Upper lobe of left lung (tissue), 6 donors: ENCODE measurements at places on chromosomes 11 and 22. TPM values are rescaled to one million over a fixed set of nuclear protein-coding genes. Genes with fewer than 3 reads are reported as not detected.

The IGLL1 gene
- not detected for total RNA-seq

The MYOD1 gene
- not detected for total RNA-seq

The KCNQ1 gene
- total RNA-seq = 38.5 TPM

The TEX12 gene
- total RNA-seq = 0.37 TPM

The METTL15 gene
- 11.5 TPM for total RNA-seq

DNA sequence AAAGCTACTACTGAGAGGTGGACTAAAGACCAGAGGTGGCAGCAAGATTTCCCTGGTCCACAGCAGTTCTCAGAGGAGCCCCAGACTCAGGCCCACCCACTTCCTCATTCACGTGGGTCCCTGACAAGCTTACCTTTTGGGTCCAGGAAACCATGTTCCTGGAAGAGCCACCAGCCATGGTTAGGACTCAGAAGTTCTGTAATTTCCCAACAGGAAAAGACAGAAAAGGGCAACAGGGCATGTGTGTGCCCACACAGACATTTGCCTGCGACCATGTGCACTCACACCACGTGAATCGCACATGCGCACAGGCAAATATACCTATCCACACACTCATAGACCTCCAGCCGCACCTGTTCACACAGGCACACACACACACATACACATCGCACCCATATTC is 42.9 kb downstream of the LRRC32 start:
- H3K27ac ChIP-seq = no peak overlapping the region
- DNase-seq = no peak
- no peaks in the 10 kb centered on the region for H3K36me3 ChIP-seq
- no peaks in the 10 kb centered on the region for H3K27me3 ChIP-seq
- H3K4me1 ChIP-seq = peaks cover 28% of the 10 kb centered on the region

DNA sequence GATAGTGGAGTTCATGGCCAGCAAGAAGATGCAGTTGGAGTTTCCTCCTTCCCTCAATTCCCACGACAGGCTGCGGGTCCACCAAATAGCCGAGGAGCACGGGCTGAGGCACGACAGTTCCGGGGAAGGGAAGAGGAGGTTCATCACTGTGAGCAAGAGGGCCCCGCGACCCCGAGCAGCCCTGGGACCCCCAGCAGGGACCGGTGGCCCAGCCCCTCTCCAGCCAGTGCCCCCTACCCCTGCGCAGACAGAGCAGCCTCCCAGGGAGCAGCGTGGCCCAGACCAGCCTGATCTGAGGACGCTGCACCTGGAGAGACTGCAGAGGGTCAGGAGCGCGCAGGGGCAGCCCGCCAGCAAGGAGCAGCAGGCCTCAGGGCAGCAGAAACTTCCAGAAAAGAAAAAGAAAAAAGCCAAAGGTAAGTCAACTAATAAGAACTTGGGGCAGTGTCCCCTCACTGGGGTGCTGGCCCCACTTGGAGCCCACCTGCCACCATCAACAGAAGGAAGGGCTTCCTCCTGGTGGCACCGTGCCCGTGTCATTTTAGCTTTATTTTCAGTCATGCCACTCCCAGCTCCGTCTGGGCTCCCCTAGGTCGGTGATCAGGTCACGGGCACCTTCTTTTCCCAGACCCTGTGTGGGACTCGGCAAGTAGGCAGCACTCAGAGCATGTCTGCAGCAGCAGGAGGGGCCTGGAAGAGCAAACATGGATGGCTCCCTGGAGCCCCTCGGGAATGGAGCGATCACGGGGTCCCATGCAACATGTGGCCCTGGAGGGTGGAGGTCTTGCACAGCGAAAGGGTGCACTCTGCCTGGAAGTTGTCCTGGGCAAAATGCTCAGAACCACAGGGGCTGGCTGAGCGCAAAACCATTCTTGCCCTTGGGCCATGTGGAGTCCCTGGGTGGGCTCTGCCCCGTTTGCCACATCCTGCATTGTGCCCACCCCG is 33.3 kb downstream of the IGHMBP2 start:
- DNase-seq = no peak
- no peaks in the 10 kb centered on the region for H3K4me1 ChIP-seq
- H3K36me3 ChIP-seq = peaks cover 64% of the 10 kb centered on the region
- H3K4me3 ChIP-seq = no peak overlapping the region

GRCh38 chr11:86606836-86607481 is 65.5 kb downstream of the ME3 start:
- H3K36me3 ChIP-seq = no peaks in the 10 kb centered on the region
- no peak overlapping the region for H3K27ac ChIP-seq
- H3K4me3 ChIP-seq = no peak overlapping the region

DNA sequence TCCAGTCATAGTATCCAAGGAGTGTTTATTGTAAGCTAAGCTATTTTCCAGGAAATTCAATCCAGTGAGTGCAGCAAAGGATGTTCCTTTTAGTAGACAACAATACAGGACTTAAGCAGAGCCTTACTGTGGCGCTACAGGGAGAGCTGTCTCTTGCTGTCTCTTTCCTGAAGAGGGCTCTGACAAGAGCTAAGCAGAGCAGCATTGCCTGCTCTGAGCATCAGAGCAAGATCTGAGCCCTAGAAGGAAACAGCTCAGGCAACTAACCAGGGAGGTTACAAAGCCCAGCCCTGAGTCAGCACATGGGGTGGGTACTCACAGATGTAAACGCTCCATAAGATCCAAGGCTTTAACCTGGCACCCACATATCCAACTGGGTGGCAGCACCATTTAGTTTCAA is 8.0 kb downstream of the LAYN start:
- DNase-seq = no peak
- no peaks in the 10 kb centered on the region for H3K4me1 ChIP-seq
- H3K36me3 ChIP-seq = peaks cover 43% of the 10 kb centered on the region
- H3K27ac ChIP-seq = no peak overlapping the region

DNA sequence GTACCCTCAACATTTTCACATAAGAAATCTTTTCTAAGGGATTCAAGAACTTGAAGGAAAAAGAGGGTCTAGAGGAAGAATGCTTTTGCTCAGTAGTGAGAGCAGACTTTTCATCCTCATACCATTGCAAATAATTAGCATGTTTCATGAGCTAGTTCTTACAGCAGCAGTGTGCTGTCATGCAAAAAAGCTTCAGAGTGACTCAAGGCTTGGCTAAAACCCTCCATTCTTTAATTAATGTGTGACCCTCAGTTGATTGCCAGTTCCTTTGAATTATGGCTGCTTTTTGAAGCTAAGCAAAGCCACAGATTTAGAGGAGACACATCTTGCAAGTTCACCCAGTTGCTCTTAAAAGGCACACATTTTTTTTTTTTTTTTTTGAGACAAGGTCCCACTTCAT is 36.6 kb upstream of the PCF11 start:
- DNase-seq = no peak
- no peaks in the 10 kb centered on the region for H3K36me3 ChIP-seq
- no peaks in the 10 kb centered on the region for H3K27me3 ChIP-seq
- H3K27ac ChIP-seq = no peak overlapping the region

DNA sequence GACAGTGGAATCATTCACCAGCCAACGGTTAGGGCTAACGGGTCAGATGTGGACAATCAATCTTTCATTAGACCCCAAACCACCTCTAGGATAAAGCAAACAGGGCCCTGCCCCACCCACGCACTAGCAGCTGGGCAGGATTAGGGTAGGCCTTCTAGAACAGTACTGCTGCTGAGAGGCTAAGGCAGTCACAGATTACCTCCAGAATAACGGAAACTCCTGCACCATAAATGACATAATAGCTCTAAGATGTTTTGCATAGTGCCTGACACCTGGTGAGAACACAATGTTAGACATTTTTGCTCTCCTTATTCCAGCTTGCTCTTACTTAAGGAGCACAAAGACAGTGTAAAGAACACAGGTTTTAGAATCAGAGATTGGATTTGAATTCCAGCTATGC is 1.8 kb downstream of the SYTL2 start:
- H3K36me3 ChIP-seq = no peaks in the 10 kb centered on the region
- no peak for DNase-seq
- H3K4me1 ChIP-seq = peaks cover 24% of the 10 kb centered on the region
- H3K4me3 ChIP-seq = peak overlapping the region; percentile 73

GRCh38 chr11:126817096-126817495 is 183.5 kb downstream of the KIRREL3 start:
- DNase-seq = no peak
- H3K27me3 ChIP-seq = no peaks in the 10 kb centered on the region

- H3K4me3 ChIP-seq = no peak overlapping the region
- peaks cover 18% of the 10 kb centered on the region for H3K4me1 ChIP-seq
- no peaks in the 10 kb centered on the region for H3K36me3 ChIP-seq
- no peak for DNase-seq
Observed at GRCh38 chr11:128841461-128842072, 25.5 kb downstream of the KCNJ1 start.

- no peaks in the 10 kb centered on the region for H3K27me3 ChIP-seq
- H3K36me3 ChIP-seq = no peaks in the 10 kb centered on the region
- H3K4me1 ChIP-seq = peaks cover 5% of the 10 kb centered on the region
- H3K27ac ChIP-seq = no peak overlapping the region
Observed at GRCh38 chr11:70547821-70548670, 149.7 kb downstream of the CTTN start.

DNA sequence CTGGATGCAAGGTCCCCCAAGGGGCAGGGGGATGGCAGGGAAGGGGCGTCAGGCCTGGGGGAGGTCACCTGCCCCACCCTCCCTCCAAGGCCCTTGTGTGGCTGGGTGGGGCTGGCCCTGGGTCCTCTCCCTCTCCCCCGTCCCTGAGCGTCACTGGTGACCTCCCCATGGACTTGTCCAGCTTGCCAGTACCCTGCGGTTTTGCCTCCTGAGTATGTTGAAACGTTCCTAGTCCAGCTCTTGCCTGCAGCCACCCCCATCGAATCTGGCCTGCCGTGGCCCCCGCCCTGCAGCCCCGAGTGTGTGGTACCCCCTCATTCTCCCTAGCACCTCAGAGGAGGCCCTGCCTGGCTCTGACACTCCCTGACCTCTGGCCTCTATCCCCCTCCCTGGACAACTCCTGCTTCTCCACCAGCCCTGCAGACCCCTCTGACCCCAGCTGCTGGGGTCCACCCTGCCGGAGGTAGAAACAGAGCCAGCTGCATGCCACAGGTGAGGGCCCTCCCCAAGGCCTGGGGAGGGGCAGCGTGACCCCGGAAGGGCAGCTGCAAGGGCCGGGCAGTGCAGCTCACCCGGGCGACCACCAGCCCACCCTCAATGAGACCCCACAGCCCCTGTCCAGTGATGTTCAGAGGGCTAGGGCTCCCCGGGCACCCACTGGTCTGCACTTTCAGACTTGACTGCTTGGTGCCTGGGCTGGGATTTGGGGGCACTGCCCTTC is 4.1 kb upstream of the MUC6 start:
- peaks cover 4% of the 10 kb centered on the region for H3K27me3 ChIP-seq
- peak; percentile 51 for DNase-seq
- peaks cover 8% of the 10 kb centered on the region for H3K4me1 ChIP-seq
- H3K27ac ChIP-seq = peak overlapping the region; percentile 75
- H3K4me3 ChIP-seq = no peak overlapping the region

DNA sequence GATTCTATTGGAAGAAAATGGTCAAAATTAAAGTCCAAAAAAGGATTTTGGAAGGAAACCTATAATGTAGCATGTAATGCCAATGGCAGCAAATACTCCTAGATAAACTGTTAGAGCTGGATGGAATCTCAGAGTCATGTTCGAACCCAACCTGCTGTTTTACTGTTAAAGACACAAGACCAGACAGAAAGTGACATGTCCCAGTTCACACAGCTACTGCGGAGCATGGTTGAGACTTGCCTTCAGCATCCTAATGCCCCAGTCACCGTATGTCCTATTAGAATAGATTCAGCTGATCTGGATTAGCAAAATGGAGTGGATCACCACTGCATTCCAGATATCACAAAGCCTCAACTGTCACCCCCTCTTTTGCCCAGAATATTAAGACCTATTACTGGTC is 14.9 kb downstream of the PISD start:
- H3K27ac ChIP-seq = peak overlapping the region; percentile 8
- no peaks in the 10 kb centered on the region for H3K27me3 ChIP-seq
- peaks cover 8% of the 10 kb centered on the region for H3K4me1 ChIP-seq
- no peak overlapping the region for H3K4me3 ChIP-seq
- H3K36me3 ChIP-seq = peaks cover 3% of the 10 kb centered on the region

GRCh38 chr11:93843906-93844305 is 6.5 kb downstream of the VSTM5 start:
- DNase-seq = no peak
- no peaks in the 10 kb centered on the region for H3K36me3 ChIP-seq
- H3K4me3 ChIP-seq = no peak overlapping the region
- no peak overlapping the region for H3K27ac ChIP-seq
